ENCODE measurements at places on chromosomes 11 and 22. TPM values are rescaled to one million over a fixed set of nuclear protein-coding genes. Genes with fewer than 3 reads are reported as not detected.

The ALDH3B2 gene
- not detected for total RNA-seq

The ZNRF3 gene
- total RNA-seq = 0.72 TPM

The ANO9 gene
- 131 TPM for total RNA-seq

The IGLL1 gene
- not detected for total RNA-seq

The DKK3 gene
- total RNA-seq = 0.91 TPM

The MFRP gene
- total RNA-seq = not detected

The JOSD1 gene
- total RNA-seq = 157 TPM

The DERL3 gene
- total RNA-seq = 3.6 TPM

The SLCO2B1 gene
- not detected for total RNA-seq

The ANGPTL5 gene
- not detected for total RNA-seq

The TAGLN gene
- 9.6 TPM for total RNA-seq

The OR51B4 gene
- total RNA-seq = not detected

The SCGB1D4 gene
- total RNA-seq = not detected

The MEI1 gene
- total RNA-seq = 60.9 TPM

The APOBEC3G gene
- total RNA-seq = 24.6 TPM

The RCOR2 gene
- total RNA-seq = not detected

The MARK2 gene
- 44.6 TPM for total RNA-seq

The APOA1 gene
- not detected for total RNA-seq

The APOBEC3A gene
- 0.70 TPM for total RNA-seq

The TRIM49 gene
- total RNA-seq = not detected

The SNX19 gene
- 64.6 TPM for total RNA-seq

The FAM180B gene
- total RNA-seq = 0.23 TPM

The CRACR2B gene
- 0.47 TPM for total RNA-seq

The TTC36 gene
- total RNA-seq = 0.55 TPM

The PANX3 gene
- not detected for total RNA-seq

The OR52A1 gene
- not detected for total RNA-seq

The KCNQ1 gene
- total RNA-seq = 25.5 TPM

The SRRD gene
- 18.7 TPM for total RNA-seq

The DENND6B gene
- total RNA-seq = 1.8 TPM

The NRGN gene
- total RNA-seq = 614 TPM

The GUCY1A2 gene
- 0.13 TPM for total RNA-seq

The OR5B2 gene
- not detected for total RNA-seq

The SLC16A8 gene
- total RNA-seq = not detected

The KRTAP5-1 gene
- total RNA-seq = not detected

The USP2 gene
- 5.2 TPM for total RNA-seq

The ASCL2 gene
- 0.18 TPM for total RNA-seq

The CCDC117 gene
- 24.5 TPM for total RNA-seq

The DCHS1 gene
- total RNA-seq = 8.0 TPM

The MRGPRX2 gene
- not detected for total RNA-seq

The DCDC1 gene
- total RNA-seq = 0.21 TPM

The KLHDC7B gene
- 3.8 TPM for total RNA-seq

The CCDC157 gene
- 9.4 TPM for total RNA-seq

The OOSP2 gene
- not detected for total RNA-seq

The SLC22A25 gene
- total RNA-seq = not detected

The BTBD18 gene
- not detected for total RNA-seq

The DEPDC5 gene
- 37.6 TPM for total RNA-seq

Data from T-helper 17 cell (primary cell).